Kidney glomerular epithelial cell (primary cell): ENCODE measurements at places on chromosomes 16 and 17.

GRCh38 chr17:66829386-66829864 is 5.5 kb upstream of the CACNG5 start:
- DNase-seq: peak; percentile 68

- no peak for DNase-seq
Measured at GRCh38 chr17:19645734-19646201, 2.8 kb upstream of the ALDH3A2 start.

GRCh38 chr17:6455321-6455705 is 11.1 kb downstream of the PIMREG start:
- DNase-seq: no peak

DNA sequence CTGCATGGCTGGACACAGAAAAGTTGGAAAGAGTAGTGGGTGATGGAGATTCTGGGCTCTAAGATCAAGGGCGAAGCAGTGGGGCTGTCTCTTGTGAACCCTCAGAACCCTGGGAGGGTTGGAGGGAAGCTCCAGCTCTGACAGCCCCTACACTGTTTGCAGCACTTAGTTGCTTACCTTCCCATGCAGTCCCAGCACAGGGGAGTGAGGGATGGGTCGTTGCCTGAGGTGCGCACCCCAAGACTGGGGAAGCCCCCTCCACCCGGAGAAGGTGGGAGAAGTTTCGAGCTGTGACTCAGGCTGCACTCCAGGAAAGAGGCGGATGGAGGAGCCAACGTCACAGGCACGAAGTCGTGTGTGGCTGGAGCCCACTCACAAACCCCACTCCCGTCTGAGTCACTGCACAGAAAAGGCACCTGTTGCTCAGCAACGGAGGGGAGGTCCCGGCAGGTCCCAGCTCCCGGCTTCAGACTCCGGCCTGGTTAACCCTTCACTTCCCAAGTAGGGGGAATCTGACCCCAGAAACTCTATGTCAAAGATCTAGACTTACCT is 60.1 kb downstream of the AIPL1 start:
- peak; percentile 80 for DNase-seq

GRCh38 chr17:14672830-14673229 is 371.9 kb downstream of the HS3ST3B1 start:
- DNase-seq: no peak

DNA sequence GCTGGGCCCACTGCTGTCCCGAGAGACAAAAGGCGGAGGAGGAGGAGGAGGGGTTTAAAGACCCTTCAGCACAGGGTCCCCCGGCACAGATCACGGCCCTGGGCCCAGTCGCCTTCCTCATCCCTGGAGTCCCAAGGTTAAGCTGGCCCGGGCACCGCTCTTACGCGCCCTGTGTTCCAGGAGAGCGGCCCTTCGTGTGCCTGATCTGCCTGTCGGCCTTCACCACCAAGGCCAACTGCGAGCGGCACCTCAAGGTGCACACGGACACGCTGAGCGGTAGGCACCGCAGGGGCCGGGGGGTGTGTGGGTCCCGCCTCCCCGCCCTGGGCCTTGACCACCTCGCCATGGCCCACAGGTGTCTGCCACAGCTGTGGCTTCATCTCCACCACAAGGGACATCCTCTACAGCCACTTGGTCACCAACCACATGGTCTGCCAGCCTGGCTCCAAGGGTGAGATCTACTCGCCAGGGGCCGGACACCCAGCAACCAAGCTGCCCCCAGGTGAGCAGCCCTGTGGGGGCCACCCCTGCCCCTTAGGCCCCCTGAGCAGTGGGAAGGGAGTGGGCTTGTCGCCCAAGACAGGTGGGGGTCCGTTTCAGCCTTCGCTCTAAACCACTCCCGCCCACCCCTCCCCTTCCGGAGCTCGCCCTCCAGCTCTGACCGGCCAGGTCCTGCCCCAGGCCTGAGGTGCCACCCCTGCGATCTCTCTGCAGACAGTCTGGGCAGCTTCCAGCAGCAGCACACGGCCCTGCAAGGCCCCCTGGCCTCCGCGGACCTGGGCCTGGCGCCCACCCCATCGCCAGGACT is 37.6 kb upstream of the ZC3H18 start:
- DNase-seq: no peak

DNA sequence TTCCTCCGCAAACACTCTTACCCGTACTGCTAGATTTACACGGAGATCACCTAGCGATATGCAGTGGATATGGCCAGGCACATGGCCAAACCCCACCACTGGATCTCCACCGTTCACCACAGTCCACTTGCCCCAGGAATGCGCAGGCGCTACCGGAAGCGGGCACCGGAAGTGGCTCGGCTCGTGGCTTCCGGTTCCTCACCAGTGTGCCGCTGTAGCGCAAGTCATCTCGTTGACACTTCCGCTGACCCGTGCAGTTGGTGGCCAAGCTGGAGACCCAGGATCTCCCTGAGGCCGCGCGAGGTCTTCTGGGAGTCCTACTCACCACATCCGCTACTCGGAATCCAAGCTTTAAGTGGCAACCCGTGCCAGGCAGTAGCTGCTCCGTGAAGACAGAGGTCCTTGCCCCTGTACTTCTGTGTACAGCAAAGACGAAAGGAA is 11.5 kb downstream of the ZNF597 start:
- DNase-seq: no peak

DNA sequence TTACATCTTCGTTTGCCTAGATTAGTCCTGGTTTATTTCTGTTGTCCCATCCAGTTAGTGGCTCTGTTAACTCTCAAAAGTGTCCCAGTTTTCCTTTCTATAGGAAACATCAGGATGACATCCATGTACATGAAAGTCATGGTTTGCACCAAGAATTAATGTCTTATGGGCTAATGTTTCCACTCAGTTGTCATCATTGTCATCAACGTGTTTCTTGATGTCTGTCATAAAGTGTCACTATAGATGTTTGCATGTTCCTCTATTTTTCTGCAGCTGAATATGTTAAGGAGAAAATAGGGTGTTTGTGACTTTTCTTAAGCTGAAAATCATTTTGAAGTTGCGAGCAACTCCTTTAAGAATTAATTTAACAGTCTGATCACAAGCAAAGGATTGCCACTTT is 567.0 kb downstream of the TMEM114 start:
- DNase-seq: no peak

DNA sequence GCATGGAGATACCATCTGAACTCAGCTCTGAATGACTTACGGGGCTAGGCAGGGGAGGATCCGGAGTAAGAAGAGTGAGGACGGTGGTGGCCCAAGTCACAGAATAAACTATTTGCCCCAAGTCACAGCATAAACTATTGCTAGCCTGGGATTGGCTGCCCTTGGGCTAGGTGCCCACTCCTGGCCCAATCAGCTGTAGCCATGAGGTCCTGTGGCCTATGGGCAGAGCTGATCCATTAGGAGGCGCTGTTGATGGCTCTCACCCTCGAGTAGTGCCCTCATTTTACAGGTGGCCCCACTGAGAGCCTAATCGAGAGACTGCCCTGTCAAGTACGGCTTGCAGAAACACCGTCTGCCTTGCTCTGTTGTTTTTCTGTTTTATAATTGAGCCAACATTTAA is 62.3 kb upstream of the ZNF423 start:
- DNase-seq: no peak

GRCh38 chr17:71801301-71801700 is 319.5 kb upstream of the SOX9 start:
- DNase-seq: no peak

- DNase-seq: no peak
Measured at GRCh38 chr16:86382774-86383407, 127.4 kb upstream of the FOXF1 start.

GRCh38 chr17:26962255-26963162 is 331.4 kb upstream of the WSB1 start:
- no peak for DNase-seq
